ENCODE measurements at places on chromosomes 6 and 20.
A peak's percentile ranks its signal among the peaks of the same experiment; 100 is the strongest.

GRCh38 chr6:159978291-159979135 lies 9.6 kb downstream of the IGF2R start:
- peak; percentile 57 for DNase-seq

- no peak for DNase-seq
Observed at GRCh38 chr20:25036331-25036936, 21.5 kb downstream of the ACSS1 start.

DNA sequence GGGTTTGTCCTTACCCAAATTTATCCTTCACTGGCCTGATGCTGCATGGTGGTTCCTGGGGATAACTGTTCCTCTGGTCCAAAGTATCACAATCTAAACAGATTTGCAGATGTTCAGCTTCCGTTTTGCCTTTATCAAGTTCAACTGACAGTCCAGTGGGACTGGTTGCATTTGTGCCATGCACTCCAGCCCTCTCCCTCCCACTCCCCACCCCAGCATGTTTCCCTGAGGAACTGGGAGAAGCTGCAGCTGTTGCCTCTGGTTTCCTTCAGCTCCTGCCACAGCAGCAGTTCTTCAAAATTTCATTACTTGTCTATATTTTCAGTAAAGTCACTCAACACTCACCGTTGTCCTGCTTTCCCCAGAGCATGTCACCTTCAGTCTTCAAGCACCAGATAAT lies 39.5 kb upstream of the KIF16B start:
- DNase-seq, result no peak

GRCh38 chr20:1537731-1538058 lies 19.8 kb downstream of the SIRPD start:
- peak; percentile 21 for DNase-seq

DNA sequence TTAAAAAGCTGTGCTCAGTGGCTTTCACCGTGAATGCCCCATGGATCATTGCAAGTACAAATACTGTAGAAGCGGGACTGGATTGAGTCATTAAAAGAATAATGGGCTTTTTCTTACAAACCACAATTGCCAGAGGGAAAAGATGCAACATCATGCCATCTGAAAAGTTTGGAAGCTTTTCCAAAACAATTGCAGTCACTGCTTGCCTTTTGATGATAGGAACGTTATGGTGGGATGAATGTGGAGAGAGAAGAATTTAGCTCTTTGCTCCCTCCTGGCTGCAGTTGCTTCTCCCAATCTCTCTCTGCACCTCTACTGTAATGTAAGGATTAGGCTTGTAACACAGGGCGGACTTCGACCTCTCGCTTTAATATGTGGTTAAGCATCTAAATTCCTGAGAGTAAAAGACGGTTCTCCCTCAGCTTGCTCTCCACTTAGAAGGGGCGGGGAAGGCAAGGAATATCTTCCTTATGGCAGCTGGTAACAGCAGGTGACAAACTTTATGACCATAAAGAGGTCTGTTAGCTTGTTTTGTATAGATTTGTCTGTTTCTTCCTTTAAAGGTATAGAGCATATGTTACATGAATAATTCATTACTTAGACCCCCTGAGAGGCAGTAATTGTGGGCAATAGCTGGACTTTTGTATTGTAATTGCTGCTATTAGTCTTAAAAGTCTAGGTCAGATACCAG lies 376.1 kb downstream of the UTRN start:
- DNase-seq, result no peak

DNA sequence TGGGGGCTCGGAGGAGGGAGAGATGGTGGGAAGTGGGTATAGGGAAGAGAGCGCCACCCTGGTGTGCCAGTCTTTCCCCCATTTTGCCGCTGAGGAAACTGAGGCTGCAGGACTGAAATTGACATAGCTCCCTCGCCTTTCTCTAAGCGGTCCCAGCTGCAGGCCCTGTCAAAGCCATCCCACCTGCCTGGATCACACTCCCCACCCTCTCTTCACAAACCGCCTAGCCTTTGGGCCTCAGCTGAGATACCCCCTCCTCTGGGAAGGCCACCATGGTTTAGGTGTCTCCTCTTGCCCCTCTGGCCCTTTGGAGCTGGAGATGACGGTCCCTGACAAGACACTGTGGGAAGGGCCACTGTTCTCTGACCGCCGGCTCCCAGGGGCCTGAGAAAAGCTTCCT lies 16.9 kb downstream of the SRC start:
- DNase-seq, result no peak

DNA sequence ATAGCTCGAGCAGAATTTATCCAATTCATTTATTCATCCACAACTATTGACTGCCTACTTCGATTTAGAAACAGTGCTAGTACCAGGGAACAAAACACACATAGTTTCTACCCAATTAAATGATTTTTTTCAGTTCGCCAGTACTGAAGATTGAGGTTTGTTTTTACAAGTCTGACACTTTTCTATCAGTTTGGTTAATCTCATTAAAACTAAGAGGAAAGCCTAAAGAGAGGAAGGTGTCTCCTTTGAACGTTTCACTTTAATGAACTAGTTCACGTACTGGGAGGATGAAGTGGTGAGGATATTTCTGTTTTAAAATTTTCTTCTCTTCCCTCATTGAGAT lies 570 bp upstream of the ANKS1A start:
- no peak for DNase-seq

DNA sequence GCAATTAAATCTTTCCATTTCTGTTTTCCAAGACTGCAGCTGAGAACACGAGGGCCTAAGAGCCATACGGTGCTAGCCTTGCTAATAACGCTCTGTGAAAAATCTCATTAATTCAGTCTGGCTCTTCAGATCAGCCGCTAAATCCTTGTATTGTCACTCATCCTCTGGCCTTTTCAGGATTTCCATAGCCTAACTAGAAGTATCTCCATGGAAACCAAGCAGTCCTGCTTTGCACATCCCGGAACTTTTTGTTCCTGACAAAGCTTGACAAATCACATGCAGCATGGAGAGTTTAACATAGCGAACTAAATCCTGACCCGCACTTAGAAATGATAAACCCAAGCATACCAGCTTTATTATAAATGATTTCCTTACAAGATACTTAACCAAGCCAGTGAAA lies 383.7 kb downstream of the CD83 start:
- no peak for DNase-seq

DNA sequence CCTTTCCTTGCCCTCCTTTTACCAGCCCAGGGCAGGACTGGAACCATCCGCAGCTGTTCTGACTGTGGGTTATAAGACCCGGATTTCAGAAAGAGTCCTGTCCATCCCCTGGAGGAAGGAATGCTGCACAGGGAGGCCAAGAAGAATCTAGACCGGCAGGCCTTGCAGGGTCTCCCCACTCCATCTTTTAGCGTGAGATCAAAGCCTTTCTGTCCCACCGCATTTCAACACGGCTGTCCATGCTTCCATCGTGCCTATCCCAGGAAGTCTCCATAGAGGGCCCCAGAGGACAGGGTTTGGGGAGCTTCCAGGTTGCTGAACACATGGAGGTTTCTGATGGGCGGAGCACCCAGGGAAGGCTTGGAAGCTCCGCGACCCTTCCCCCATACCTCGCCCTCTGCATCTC lies 79.3 kb upstream of the AGPAT4 start:
- no peak for DNase-seq

DNA sequence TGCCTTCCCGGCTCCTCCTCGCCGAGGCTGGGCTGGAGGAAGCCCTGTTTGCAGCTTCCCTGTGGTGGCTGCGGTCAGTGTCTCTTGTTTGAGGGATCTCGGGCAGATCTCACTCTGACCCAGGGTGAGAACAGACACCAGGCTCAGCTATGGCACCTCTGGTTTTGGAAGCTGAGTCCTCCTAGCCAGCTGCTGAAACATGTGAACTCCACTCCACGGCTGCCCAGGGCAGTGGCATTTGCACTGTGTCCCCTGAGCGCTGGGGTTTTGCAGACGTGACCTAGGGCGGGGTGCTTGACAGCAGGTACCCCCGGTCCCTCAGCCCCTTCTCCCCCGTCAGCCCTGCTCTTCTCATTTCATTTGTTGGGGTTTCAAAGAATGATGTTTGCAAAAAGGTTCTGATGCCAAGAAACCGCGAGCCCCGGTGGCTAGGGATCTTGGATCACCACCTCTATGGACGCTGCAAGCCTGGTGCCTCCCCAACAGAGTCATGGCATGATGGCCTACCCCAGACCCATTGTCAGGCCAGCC lies 55.0 kb upstream of the DACT2 start:
- DNase-seq, result no peak

- no peak for DNase-seq
Observed at GRCh38 chr20:7723284-7723683, 217.0 kb downstream of the HAO1 start.

- DNase-seq, result no peak
Observed at GRCh38 chr6:169832247-169832948, 81.0 kb downstream of the ERMARD start.

DNA sequence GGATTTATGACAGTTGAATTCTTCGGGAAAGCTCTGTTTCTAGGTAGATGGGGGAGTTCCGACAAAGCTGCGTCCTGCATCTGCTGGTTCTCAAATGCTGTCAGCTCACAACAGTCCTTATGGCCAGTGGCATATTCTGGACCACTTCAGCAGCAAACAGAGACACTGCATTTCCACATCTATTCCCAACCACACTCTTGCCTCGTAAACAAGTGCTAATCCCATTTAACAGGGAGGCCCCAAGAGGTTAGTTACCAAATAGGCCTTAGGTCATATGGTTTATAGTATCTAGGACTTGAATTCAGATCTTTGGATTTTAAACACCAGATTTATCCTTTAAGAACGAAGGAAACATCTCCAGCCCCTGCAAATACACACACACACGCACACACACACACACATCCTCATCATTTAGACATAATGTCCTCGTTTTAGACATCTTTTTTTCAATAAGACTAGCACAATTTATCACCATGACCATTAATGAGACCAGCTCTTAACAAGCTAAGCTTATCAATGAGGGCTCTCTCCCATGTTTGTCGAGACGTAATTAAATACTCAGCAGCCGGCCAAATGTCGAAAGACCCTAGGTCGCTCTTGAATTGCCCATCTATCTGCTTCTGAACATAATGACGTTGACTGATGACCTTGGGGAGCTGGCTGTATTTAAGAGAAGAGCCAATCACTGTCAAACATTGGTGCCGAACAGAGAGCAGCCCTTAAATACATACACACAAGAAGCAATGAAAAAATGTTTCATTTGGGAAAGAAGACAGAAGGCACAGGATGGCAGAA lies 84.5 kb downstream of the PSMG4 start:
- no peak for DNase-seq

- no peak for DNase-seq
Observed at GRCh38 chr20:32282461-32282860, 5.0 kb downstream of the KIF3B start.

DNA sequence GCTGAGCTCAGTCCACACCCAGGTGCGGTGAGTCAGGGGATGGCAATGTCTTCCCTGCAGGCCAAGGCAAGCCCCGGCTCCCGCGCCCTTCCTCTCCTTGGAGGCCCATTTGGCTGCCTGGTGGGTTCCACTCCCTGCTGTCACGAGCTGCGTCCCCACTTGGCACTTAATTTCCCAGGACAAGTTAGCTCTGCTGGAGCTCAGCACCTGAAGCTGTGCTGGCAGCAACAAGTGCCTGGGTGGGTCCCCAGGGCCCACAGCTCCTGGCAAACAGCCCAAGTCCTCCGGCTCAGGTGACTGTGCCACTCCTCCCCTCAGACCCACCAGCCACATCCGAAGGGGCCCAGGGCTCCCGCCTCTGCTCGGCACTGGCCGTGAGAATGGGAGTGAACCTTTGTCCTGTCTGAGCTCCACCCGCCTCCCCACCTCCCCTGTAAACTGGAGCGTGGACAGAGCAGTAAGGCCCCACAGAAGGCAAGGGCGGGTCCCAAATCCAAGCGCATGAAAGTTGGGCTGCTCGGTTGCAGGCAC lies 16.9 kb downstream of the LAMA5 start:
- DNase-seq, result no peak

DNA sequence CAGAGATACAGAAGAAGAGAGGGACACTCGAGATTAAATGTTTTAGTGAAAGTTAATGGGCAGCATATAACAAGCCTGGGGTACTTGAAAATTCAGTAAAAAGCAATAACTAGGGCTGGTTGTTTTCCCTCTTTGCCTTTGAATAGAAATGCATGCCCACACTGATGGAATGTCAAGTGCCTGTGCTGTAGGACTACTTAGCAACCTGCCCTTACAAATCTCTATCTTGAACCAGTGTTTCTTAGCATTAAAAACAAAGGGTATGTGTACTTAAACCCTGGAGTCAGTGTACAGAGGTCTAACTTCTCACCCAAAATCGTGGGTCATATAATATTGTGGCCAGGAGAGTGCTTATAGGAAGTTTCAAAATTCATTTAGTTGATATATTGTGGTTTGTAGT lies 37.1 kb downstream of the RNF144B start:
- DNase-seq, result no peak

DNA sequence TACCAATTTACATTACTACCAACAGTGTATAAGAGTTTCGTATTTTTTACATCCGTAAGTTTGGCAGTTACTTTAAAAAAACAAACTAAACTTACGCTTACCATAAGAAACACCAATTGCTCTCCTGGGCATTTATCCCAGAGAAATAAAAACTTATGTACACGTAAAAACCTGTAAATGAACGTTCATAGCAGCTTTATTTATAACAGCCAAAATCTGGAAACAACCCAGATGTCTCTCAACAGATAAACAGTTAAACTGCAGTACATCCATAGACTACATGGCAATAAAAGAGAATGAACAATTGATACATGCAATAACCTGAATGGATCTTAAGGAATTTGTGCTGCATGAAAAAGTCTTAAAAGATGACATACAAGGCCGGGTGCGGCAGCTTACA lies 30.7 kb downstream of the NCR2 start:
- no peak for DNase-seq

GRCh38 chr20:36237477-36237876 lies 1.2 kb downstream of the AAR2 start:
- no peak for DNase-seq

- no peak for DNase-seq
Observed at GRCh38 chr20:48897305-48898010, 24.1 kb upstream of the ARFGEF2 start.

DNA sequence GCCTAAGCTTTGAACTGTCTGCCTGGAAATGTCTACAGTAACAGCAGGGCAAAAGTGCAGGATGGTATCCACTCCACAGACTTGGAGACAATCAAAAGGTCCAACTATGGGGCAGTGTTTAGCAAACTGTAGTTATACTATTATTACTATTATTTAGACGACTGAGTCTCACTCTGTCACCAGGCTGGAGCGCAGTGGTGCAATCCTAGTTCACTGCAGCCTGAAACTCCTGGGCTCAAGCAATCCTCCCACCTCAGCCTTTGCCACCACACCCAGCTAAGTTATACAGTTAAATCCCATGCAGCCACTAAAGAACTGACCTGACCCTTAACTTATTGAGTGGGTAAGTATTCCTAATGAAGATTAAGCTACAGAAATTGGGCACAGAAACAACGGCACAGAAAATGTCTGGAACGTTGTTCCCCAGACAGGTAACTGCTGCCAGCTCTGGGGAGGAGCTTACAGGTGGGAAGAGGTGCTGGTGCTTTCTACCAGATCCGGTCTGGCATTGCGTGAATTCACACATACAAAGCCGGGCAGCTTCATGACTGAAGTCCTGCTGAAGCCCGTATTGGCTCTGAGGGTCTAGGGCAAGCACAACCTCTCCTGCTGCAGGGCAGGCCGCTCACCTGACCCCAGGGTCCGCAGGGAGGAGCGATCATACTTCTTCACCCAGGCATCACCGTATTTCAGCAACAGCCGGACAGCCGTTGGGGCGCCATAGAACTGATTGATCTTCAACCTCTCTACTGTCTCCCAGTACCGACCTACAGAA lies 27.0 kb upstream of the APMAP start:
- no peak for DNase-seq

GRCh38 chr6:144317736-144318135 lies 32.6 kb downstream of the UTRN start:
- no peak for DNase-seq

GRCh38 chr6:26299286-26300042 lies 65.5 kb upstream of the BTN3A2 start:
- no peak for DNase-seq

GRCh38 chr20:33897313-33897912 lies 86.3 kb downstream of the CHMP4B start:
- no peak for DNase-seq

Measured in GM06990 (cell line).